Small intestine (tissue), 16 donors: ENCODE measurements at places on chromosomes 3 and 15. TPM values are rescaled to one million over a fixed set of nuclear protein-coding genes. Genes with fewer than 3 reads are reported as not detected.

The CCDC39 gene
- polyA plus RNA-seq, result not detected

GRCh38 chr3:152176998-152177397 lies 91.7 kb upstream of the MBNL1 start:
- DNase-seq, result no peak

GRCh38 chr3:11982341-11982941 lies 21.7 kb upstream of the SYN2 start:
- no peak for DNase-seq

DNA sequence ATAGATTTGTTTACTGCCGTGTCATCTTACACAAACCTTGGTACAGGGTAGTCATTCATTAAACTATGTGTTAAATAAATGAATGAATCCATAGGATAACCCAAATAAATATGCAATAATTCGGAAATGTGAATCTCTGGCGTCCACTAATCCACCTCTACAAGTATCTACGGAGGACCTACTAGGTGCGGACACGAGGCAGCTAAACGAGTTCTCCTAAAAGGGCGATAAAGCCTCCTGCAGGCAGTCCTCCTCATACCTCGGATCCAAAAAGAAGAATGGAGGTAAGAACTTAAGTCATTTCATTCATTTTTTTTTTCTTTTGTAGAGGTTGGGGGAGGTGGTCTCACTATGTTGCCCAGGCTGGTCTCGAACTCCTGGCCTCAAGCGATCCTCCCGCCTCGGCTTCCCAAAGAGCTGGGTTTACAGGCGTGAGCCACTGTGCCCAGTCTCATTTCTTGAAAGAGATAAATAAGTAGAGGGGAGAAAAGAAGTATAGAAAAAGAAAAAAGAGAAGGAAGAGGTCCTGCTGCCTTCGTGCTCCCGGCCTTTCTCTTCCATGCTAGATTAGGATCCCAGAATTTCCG lies 706 bp upstream of the RPL35A start:
- DNase-seq, result no peak

GRCh38 chr15:88083811-88084760 lies 172.5 kb downstream of the NTRK3 start:
- no peak for DNase-seq

DNA sequence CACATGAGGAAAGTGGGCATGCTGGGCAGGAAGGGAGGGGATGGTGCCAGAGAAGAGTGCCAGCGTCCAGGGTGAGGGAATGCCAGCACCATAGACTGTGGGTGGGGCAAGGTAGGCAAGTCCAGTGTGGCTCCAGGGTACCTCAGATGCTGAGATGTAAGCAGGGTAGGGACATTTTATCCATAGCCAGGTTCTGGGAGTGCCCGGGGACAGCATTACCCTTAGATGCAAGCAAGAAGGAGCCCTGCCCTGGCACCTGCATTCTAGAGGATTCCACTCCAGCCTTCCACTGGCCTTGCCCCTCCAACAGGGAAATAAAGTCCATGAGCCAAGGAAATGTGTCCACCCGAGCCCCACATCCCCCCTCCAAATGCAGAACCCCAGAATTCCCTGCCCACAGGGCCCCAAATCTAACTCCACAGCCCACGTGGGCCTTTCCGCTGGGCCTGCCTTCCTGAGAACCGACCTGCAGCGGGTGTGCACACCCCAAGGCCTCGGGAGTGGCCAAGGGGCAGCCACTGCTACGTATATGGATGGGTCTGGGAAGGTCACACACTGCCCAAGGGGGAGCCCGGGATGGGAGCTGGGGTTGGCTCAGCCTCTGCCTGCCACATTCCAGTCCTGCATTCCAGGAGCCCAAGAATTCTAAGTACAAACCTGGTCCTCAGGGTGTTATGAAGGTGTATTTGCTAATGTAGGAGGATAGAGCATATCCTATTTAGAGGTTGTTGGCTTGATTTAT lies 20.3 kb upstream of the CYP11A1 start:
- no peak for DNase-seq

GRCh38 chr15:82790321-82790720 lies 15.5 kb downstream of the FSD2 start:
- peak; percentile 90 for DNase-seq

The FETUB gene
- polyA plus RNA-seq, result not detected

DNA sequence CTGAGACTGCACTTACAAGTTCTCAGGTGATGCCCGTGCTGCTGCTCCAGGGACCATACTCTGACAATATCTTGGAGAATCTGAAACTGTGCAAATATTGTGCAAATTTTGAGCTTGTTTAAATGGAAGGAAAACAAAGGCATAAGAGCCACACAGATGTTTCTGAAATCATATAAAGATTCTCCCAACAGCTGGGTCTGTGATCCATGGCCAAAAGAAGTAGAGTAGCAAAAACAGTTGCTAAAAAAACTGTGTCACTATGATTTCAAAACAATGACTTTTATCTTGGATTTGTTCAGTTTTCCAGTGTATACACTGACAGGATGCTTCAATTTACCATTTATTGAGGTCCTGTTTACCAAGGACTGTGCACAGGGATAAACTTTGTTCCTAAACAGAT lies 25.3 kb downstream of the NPTN start:
- no peak for DNase-seq

DNA sequence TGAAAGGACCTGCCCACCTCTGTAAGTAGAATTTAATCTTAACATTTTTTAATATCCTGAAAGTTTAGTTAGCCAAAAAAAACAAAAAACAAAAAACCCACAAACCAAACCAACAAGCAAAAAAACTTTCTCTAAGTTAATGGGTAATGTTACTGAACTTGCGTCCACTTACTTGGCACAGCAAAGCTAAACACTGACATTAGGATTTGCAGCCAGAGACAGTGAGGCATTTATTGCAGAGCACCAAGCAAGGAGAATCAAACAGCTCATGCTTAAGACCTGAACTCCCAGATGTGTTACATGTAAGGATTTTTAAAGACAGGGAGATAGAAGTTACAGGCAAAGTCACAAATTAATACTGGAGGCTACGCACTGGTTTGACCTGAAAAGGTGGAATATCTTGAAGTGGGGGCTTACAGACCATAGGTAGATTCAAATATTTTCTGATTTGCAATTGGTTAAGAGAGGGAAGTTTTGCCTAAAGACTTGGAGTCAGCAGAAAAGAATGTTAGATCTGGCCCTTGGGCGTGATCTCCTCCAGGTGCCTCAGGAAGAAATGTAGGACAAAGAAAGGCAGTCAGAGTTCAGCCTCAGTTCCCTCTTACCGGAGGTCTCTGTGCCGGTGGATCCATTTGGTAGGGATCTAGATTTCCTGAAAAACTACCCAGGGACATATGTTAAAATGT lies 205.0 kb downstream of the ADAMTSL3 start:
- DNase-seq, result no peak

- DNase-seq, result no peak
Measured at GRCh38 chr3:159732172-159733111, 256.2 kb upstream of the IL12A start.

GRCh38 chr3:32467333-32468070 lies 35.1 kb downstream of the CMTM6 start:
- peak; percentile 83 for DNase-seq

GRCh38 chr3:149203758-149204157 lies 17.9 kb downstream of the CP start:
- DNase-seq, result no peak

The TP53BP1 gene
- 28.5 TPM for polyA plus RNA-seq

DNA sequence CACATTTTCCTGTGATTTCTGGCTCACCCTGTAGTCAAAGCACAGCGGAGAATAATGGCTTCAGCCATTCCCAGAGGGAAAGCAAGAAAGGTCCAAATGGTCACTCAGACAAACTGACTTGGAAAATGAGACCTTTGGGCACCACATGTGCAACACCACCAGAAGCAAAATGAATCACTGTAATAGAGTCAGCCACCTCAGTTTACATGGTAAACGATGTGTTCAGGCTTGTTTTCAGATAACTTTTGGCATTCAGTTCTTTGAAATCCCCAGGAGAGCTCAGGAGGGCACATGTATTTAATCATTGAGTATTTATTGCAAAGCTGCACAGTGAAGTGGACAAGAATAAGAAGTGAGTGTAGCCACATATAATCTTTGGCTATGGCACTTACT lies 38.4 kb upstream of the ALCAM start:
- DNase-seq, result no peak

The XIRP1 gene
- polyA plus RNA-seq, result 5.4 TPM
